ENCODE measurements at places on chromosomes 5 and 9.

DNA sequence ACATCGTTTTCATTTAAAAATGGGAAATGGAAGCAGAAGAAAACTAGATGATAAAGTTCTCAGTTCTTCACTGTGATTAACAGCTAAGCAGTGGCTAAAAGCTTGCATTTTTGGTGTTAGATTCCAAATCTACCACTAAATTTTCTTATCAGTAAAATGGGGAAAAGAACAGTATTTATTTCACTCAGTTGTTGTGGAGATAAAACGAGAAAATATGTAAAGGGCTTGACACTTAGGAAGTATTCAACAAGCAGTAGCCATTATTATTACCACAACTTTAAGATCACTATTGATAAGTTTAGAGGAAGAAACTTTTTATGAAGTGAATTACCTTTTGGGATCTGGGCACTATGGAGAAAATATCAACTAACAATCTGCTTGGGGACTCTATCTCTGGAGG is 4.5 kb downstream of the STOM start:
- no peak for DNase-seq

GRCh38 chr5:172150514-172151425 is 37.3 kb downstream of the STK10 start:
- DNase-seq, result no peak

GRCh38 chr9:19481121-19481870 is 72.5 kb downstream of the ACER2 start:
- DNase-seq, result no peak

DNA sequence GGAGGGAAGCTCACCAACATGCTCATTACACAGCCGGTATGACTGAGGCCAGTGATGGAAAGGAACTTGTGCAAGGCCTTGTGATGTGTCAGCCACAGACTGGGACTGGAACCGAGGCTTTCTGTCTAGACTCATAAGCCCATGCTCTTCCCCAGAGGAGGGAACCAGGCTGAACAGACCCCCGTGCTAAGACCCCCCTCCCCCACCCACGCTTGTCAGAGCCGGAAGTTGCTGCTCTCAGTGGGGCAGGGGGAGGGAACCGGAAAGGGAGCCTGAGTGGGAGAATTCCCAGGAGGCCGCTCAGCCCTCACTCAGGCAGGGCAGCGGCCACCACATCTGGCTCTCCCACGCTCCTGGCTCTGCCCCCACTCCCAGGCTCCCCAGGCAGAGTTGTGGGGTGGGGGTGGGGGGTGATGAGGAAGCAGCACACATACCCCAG is 4.1 kb upstream of the PDGFRB start:
- no peak for DNase-seq

DNA sequence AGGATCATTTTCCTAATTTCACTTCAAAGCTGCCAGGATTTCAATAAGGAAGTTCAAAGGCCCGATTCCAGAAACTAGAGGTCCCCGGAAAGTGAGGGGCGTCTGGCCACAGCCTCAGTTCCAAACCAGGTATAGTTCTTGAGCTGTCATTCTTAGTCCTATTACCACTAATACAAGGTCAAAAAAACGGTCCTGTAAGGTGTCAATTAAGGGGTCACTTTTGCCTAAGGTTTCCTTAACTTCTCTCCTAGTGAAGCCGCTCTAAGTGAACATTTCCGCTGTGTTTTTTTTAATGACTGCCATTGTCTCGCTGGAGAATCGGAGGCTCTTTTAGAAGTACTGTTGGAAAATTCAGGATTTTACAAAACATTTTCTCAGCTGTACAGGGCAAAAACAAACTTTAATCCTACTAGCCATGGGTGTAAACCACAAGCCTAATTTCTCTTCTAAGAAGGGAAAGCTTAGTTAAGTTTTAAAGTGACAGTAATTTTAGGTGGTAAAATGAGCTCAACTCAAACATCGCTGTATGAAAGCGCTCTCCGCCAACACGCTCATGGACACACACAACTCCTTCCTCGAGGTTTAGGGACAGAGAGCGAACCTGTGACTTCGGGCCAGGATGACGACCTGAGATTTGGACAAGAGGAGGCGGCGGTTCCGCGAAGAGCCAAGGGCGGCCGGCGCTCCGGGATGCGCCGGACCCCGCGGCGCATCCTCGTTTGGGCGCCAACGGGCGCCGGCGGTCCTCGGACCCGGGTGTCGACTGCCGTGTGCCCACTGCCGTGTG is 76.7 kb upstream of the IFNE start:
- no peak for DNase-seq

- no peak for DNase-seq
Observed at GRCh38 chr9:34408173-34408572, 31.5 kb upstream of the MYORG start.

DNA sequence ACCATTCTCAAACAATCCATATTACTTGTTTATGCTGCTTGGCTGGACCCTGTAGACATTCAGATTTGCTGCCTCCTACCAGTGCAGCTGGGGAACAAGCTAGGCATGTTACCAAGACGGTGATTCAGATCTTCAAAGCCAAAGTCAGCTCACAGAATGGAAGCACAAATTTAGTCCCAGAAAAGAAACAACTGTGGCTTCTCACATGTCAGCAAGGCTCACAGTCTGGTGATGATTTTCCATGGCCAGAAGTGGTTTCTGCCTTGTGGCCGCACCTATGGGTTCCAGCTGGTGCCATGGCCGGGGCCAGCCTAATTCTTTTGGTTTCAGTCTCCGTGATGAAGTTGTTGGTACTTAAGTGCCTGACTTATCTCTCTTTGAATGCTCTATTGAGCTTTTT is 182.2 kb downstream of the TMC1 start:
- DNase-seq, result no peak

DNA sequence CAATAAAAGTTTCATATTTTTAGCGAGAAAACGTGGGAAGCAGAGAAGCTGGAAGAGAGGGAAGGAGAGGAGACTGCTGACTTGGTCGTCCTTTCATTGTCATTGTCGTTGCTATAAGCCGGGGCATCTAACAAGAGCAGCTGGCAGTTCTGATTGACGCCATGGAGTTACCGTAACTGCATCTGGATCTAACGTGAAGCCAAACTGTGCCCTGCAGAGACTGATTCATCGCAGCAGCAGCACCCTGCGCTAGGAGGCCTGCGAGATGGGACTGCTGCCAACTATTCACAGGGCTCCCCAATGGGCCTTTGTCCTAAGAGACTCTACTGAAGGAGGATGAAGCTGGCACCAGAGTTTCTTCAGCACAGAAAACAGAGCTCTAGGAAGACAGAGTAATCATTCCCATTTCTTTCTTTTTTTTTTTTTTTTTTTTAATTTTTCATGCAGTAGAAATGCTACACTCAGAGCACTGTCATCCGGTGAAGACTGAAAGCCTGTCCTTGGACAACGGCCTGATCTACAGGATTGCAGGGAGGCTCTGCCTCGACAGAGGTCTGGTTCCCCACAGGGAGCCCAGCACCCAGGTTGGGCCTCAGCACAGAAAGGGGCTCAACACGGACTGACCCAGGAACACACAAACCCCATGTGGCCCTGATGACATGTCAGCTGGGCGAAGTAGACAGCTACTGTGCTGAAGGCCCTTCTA is 47.8 kb downstream of the RETREG1 start:
- DNase-seq, result peak; percentile 80

- DNase-seq, result no peak
Observed at GRCh38 chr9:121220996-121221663, 19.5 kb upstream of the RAB14 start.

DNA sequence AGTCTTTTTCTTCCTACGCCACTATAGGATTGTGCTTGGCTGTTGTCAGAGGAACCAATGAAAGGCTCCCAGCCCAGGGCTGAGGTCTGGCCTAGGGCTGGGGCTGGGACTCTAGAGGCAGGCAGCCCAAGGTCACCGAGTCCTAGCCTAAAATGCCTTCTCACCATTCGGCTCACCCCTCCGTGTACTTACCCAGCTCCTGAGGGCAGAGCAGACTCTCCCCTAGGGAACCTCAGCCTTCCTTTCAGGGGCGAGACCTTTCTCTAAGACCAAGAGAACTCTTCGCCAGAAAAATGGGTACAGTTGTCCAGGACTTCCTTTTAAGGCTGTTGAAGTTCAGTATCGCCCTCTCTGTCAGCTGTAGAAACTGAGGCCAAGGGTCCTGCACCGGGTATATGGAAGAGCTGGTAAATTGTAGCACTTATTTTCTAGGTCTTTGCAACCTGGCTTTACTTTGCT is 1.7 kb upstream of the SPRY4 start:
- DNase-seq, result no peak

DNA sequence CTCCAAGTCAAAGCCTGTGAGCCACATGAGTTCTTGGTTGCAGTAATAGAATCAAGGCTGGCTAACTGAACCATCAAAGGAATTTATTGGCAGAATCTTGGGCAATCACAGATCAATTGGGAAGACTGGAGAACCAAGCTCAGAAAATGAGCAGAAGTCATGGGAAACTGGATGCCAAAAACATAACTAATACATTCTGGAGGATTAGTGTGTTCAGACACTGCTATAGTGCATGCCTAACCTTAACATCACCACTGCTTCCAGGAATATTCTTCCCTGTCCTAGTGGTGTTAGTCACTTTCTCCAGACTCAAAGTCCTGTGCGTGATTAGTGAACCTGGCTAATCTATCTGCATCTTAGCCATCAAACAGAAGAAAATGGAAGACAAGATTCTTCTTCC is 843.7 kb downstream of the EFNA5 start:
- DNase-seq, result peak; percentile 30

GRCh38 chr9:35105571-35106342 is 2.8 kb upstream of the STOML2 start:
- DNase-seq, result no peak

- DNase-seq, result no peak
Observed at GRCh38 chr9:120846906-120847305, 4.2 kb upstream of the PSMD5 start.

DNA sequence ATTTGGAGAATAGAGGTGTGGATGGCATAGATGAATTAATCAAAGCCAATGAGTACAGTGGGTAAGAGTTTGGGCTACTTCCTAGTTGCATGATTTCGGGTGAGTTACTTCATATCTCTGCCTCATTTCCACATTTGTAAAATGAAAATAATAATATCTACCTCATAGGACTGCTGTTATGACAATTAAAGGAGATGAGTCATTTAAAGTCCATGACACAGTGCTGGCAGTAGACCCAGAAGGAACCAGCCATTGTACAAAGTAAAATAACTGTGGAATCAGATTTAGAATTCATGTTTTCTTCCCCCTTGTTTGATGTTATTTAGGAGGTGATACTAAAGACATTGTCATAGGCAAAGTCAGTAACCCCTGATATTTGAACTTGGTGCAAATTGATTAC is 139.5 kb upstream of the SLC27A6 start:
- no peak for DNase-seq

GRCh38 chr9:24011009-24011717 is 185.1 kb upstream of the ELAVL2 start:
- DNase-seq, result no peak

DNA sequence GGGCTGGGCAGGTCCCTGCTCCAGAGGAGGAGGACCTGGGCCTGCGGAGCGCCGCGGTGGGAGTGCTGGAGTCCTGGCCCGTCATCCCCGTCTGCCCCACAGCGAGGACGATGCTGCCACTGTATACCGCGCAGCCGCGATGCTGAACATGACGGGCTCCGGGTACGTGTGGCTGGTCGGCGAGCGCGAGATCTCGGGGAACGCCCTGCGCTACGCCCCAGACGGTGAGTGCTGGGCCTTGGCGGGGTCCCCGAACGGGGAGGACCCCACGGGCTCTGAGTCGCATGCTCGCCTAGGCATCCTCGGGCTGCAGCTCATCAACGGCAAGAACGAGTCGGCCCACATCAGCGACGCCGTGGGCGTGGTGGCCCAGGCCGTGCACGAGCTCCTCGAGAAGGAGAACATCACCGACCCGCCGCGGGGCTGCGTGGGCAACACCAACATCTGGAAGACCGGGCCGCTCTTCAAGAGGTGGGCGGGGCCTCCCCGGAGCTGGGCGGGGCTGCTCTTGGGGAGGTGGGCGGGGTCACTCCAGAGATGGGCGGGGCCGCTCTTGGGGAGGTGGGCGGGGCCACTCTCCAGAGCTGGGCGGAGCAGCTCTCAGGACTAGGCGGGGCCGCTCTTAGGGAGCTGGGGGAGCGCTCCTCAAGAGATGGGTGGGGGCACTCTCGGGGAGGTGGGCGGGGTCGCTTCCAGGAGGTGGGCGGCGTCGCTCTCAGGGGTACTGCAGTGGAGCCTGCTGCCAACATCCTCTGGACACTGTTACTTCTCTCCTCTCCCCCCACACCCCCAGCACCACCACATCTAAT is 13.1 kb downstream of the LRRC26 start:
- DNase-seq, result no peak

GRCh38 chr5:132224716-132225115 is 2.9 kb downstream of the P4HA2 start:
- no peak for DNase-seq

DNA sequence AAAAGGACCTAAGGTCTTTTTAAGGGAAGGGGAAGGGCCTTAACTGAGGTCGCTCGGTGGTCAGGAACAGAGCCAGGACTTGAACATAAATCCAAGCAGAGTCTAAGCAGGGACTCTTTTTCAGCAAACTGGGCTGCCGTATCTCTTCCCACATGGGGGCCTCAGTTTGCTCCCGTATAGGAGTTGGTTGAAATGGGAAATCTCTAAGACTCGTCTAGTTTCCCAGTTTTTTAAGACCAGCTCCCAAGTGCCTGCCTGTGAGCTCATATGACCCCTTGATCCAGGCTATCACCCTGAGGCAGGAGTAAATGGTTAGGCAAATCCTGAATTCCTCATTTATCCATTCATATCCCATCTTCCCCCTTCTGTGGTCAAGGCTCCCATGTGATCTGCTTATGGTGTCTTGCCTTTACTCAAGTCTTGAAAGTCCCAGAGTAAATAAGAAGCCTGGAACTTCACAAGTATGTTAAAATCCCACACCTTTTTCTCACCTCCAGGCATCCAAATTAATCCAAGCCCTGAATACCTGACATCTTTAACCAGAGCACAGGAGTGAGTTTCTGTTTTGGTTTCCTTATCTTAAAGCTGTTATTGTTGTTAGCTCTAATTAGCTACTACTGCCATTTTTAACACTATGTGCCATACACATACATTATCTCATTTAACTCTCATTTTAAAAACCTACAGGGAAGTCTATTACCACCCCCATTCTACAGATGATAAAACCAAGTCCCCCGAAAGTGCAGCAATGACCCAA is 3.0 kb downstream of the ARSI start:
- DNase-seq, result no peak

DNA sequence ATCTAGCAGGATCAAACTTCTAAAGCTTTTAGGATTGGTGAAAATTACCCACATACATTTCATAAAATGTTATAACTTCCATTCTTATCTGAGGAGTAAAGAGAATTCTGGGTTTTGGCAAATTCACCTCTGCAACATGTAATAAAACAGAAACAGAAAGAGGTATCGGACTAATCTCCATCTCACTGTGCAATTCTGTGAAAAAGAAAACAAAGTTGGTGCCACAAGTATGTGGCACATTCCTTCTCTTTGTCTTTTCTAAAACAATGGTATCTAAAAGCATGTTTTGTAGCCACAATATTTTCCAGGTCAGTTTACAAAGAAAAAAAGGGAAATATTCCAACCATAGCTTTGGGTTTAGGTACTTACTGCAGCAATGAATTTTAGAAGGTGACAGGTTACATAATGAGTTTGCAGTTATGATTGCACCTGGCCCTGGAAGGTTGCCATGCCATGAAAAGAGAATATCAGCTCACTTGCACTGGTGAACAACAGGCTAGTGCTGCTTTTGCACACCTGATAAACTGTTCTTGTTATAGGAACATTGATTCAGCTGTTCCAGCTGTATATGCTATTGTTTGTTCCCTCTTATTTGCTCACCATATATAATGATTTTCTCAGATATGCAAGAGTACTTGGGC is 491.3 kb upstream of the MEF2C start:
- DNase-seq, result no peak
